NCI-H748 treated with DMSO at 0.1 percent for 48 hours (cell line): ENCODE measurements at places on chromosomes 6 and 20.
A peak's percentile ranks its signal among the peaks of the same experiment; 100 is the strongest.

DNA sequence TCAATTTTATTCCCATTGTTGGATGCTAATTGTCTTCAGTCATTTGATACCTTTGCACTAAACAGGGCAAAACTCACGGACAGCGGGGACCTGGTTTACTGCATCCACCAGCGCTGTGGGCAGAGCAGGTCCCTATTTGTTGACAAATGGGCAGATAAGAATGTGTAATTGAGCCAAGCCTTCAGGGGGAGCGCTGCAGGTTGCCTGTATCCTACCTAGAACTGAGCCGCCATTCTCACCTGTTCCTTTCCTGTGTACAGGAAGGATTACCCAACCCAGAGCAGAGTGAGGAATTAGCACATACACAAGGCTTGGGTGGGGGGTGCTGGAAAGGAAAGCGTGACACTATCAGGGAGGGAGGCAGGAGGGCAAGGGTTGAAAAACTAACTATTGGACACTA is 89.1 kb upstream of the FOXA2 start:
- DNase-seq = peak; percentile 60

GRCh38 chr6:130390890-130391289 is 25.1 kb downstream of the TMEM200A start:
- DNase-seq = no peak

- no peak for DNase-seq
Observed at GRCh38 chr6:24683297-24684296, 16.7 kb downstream of the ACOT13 start.

DNA sequence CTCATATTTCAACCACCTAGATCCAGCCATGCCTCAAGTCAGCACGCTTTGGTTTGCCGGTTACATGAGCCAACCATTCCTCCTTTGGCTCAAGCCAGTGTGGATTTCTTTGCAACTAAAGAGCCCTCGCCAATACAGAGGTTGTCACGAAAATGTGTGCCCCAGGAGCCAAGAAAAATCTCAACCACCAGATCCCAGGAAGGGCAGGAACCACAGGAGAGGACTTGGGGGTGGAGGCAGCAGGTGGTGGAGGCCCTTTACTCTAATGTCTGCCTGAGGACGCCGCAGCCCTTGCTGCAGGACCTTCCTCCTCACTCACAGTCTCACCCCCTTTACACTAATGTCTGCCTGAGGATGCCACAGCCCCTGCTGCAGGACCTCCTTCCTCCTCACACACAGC is 144.8 kb upstream of the PHACTR3 start:
- no peak for DNase-seq

GRCh38 chr20:44956410-44956809 is 3.8 kb downstream of the TOMM34 start:
- DNase-seq = no peak

- DNase-seq = no peak
Observed at GRCh38 chr20:14522595-14522994, 185.2 kb upstream of the FLRT3 start.

GRCh38 chr6:123117145-123117908 is 121.3 kb downstream of the CLVS2 start:
- no peak for DNase-seq

- DNase-seq = no peak
Observed at GRCh38 chr20:11467436-11467835, 450.3 kb upstream of the BTBD3 start.

DNA sequence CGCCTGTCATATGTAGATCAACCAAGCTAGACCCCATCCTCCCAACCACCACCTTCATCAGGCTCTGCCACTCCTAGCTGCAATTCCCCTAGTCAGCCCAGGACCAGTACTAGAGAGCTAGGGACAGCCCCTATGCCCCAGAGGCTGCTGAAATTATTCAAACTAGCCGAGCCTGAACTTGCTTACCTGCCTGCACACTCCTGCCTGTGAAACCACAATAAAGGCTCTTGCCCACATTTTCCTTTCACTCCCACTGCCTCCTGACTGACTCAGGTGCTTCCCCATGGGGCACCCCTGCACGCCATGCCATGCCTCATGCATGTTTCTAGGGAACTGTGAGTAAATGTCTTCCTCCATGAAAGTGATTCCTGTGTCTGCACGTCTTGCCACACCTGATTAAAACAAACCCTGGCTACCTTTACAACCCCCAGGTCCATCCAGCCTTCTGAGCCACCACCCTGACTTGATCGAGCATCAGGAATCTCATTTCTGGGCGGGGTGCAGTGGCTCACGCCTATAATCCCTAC is 66.5 kb upstream of the IER3 start:
- DNase-seq = no peak

DNA sequence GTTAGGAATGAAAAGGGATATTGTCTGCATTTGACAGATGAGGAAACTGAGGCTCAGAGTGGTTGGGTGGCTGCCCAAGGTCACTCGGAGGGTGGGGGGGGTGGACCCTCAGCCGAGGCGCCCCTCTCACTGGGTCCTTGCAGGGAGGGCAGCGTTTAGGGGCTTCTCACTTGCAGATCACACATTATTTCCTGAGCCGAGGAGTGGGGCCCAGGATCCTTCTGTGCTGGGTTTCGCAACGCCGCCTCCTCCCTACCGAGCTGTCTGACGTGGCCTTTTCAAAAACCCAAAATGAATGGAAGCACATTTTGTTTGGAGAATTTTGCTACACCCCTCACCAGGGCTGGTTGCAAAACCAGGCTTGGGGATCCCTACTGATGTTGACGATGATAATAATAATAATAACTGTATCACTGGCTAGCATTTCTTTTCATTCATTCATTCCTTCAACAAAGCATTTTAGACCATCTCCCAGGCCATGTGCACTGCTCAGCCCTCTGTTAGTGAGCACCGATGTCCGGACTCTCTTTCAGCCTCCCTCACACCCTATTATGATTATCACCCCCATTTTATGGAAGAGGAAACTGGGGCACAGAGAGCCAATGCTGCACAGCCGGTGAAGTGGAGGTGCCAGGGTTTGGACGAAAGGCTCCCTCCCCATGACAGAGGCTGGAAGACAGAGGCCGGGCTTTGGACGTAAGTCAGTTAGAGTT is 5.2 kb downstream of the DLGAP4 start:
- no peak for DNase-seq

DNA sequence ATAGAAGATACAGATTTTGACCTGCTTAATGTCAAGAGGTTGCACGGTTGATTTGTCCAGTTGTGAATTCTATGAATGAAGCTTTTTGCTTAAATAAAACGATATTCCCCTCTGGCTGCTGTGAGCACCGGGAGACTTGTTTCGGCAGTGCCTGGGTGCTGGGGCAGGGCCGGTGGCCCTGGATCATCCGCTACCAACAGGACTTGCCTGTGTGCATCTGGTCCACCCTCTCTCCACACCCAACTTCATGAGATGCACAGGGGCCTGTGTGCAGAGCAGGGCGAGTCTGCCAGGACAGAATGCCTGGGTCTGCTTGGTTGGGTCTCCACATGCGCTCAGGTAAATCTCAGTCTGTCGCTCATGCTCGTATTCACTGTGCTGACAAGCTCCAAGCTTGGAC is 65.5 kb downstream of the TSHZ2 start:
- DNase-seq = no peak

- no peak for DNase-seq
Observed at GRCh38 chr6:57246307-57246706, 24.2 kb upstream of the RAB23 start.

DNA sequence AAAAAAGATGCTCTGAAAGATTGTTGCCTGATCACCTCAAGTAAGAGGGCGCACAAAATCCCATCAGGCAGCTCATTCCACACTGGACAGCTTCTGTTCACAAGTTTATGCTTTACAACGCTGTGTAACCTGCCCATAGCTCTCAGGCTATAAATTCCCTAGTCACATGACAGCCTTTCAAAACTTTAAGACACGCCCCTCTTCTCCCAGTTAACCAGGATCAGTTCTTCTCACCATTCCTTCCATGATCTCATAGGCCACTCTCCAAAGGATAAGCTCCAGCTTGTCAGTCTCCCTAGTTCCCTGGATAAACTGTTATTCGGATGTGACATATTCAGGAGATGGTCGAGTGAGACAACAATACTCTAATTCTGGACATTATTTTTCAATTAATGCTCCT is 15.0 kb downstream of the ADNP start:
- DNase-seq = no peak

GRCh38 chr6:156508923-156509322 is 268.3 kb upstream of the ARID1B start:
- DNase-seq = peak; percentile 63

- DNase-seq = peak; percentile 89
Observed at GRCh38 chr6:138815797-138816528, 20.1 kb downstream of the ECT2L start.

DNA sequence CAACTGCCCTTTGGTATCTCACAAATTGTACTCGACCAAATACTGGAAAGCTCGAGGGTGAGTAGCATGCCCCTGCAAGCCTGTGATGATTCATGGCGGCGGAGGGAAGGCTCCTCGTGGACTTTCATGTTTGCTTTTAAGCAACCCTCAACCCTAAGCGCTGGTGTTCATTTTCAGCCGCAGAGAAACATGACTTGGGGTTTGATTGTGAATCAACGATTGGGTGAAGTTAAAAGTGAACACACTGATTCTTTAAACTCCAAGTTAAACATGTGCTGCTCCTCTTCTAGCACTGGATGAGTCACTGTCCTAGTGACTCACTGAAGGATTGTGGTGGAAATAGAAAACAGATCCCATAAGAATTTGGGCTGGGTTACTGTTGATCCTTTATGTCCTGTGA is 8.3 kb downstream of the CD109 start:
- no peak for DNase-seq

GRCh38 chr6:166361077-166361429 is 18.7 kb upstream of the SFT2D1 start:
- DNase-seq = no peak

- peak; percentile 63 for DNase-seq
Observed at GRCh38 chr6:79077715-79078074, 359 bp downstream of the PHIP start.

DNA sequence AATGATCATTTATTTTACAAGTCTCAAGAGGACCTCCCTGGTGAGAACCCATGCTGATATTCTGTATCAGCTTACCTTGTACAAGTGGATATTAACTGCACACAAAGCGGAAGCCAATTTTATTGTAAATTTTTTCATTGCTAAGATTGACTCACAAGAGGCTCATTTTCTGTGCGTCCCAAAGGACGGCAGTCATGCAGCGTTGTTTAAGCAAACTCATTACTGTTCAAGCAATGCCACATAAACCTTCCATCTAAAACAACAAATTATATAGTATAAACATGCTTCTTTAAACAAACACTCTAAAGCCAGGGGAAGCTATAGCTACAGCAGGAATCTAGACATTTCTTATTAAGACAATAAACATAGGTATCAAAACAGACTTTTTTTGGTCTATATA is 575.3 kb downstream of the FRK start:
- DNase-seq = peak; percentile 96

GRCh38 chr20:16864963-16865362 is 116.8 kb downstream of the OTOR start:
- DNase-seq = no peak

DNA sequence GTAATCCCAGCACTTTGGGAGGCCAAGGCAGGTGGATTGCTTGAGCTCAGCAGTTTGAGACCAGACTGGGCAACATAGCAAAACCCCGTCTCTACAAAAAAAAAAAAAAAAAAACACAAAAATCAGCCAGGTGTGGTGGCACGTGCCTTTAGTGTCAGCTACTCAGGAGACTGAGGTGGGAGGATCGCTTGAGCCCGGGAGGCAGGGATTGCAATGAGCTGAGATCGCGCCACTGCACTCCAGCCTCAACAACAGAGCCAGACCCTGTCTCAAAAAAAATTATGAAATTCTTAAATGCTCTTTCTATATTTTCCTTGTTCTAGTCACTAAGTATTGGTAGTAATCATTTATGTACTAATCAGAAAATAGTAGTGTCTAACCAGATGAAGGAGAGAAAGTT is 30.6 kb downstream of the SYTL3 start:
- DNase-seq = no peak

GRCh38 chr6:2854396-2854982 is 12.8 kb upstream of the SERPINB1 start:
- DNase-seq = no peak

GRCh38 chr20:37519508-37520418 is 1.3 kb upstream of the NNAT start:
- DNase-seq = no peak

GRCh38 chr6:168590406-168590805 is 149.4 kb downstream of the SMOC2 start:
- no peak for DNase-seq

GRCh38 chr6:111667931-111668330 is 62.3 kb upstream of the TRAF3IP2 start:
- no peak for DNase-seq

DNA sequence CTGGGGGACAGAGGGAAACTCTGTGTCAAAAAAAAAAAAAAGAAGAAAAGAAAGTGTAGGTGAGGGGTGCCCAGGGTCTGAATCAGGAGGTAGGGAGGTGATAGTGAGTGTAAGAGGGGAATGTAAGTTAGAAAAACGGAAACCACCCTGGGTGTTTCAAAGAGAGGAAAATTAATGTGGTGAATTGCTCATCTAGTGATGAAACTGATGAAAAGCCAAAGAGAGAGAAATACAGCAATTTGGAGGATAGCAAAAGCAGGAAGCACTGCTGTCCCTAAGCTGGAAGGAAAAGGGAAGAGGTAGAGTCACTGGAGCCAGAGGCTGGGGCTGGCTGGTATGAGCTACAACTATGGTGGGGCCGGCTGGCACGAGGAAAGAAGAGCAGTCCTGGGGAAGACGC is 85.0 kb upstream of the CEP85L start:
- DNase-seq = no peak

DNA sequence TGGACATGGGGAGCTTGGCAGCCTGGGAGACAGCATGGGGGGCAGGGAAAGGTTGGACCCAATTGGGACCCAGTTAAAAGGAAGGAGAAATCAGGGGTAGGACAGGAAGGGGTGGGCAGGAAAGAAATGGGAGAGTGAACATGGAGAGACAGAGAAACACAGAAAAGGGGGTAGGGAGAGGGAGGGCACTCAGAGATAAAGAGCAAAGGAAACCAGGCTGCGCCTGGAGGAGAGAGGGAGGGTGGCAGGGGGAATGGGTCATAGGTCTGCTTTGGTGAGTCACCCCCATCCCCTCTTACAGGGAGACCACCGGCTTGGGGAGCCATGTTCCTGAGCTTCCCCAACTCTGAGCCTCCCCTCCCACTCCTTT is 46.7 kb downstream of the RAB44 start:
- DNase-seq = no peak
